ENCODE measurements at places on chromosomes 2 and 18.
A peak's percentile ranks its signal among the peaks of the same experiment; 100 is the strongest.

DNA sequence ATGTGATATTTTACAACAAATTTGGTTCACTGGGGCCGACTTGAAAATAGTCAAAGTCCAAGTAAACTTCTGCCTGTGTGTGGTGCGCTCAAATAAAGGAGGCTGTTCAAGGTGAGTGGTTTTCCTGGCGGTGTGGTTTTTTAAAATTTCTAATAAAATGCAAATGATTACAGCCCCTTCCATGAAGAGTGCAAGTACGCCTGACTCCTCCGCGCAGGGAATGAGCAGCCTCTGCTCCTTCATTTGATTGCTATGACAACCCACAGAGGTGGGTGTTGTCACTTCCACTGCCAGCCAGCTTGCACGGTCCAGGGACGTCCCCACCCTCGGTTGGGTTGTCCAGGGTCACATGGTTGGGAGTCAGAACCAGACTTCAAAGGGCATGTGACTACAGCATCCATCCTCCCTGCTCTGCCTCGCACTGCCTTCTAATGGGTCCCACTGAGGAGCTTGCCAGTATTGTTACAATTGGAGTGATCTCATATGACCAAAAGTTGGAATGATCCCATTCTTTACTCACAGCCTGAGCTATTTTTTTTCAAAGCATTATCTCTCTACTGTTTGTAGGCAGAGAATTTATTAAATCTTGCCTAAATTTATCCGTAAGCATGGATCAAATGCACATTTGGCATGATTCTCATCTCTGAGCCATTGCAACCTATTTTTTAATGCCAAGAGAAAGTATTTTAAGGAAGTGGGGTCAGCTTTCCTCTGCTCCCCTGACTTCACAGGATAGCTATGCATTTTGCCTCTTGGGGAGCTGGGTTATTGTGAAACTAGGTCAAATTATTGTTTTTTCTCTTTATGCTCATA is 121.3 kb downstream of the AGAP1 start:
- peak; percentile 45 for DNase-seq

GRCh38 chr2:168230389-168230788 is 17.0 kb downstream of the STK39 start:
- no peak for DNase-seq

- DNase-seq: no peak
Measured at GRCh38 chr18:26286008-26286407, 59.8 kb downstream of the TAF4B start.

DNA sequence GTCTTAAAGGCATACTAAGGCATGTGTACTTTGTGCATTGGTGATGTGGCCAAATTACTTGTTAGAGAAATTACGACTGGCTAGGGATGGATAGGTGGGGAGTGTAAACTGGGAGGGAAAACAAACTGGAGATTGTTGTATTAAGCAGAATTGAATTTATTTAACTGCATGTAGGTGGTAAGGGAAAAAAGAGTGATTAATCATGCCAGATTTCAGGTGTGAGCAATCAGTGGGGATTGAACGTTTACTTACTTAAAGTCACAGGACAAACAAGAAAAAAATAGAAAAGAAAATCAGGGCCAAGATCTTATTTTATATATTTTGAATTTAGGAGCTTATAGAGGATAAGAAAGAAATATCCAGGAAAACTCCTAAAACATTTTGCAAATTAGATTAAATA is 88.6 kb downstream of the GULP1 start:
- no peak for DNase-seq

GRCh38 chr2:177882501-177882900 is 190.1 kb downstream of the PDE11A start:
- no peak for DNase-seq

- no peak for DNase-seq
Measured at GRCh38 chr2:197045115-197045514, 118.6 kb upstream of the PGAP1 start.

DNA sequence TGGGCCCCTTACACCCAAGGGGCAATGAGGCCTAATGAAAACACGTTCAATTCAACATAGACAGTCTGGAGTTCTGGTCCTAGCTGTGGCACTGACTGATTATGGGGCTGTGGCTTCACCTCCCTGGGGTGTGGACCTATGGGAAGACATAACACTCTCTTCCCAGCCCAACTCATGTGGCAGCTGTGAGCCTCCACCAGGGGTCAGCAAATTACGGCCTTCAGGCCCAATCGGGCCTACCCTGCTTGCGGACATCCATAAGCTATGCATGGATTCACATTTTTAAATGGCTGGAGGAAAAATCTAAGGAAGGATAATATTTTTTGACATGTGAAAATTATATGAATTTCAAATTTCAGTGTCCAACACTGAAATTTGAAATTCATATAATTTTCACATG is 101.3 kb downstream of the LOXHD1 start:
- peak; percentile 43 for DNase-seq

DNA sequence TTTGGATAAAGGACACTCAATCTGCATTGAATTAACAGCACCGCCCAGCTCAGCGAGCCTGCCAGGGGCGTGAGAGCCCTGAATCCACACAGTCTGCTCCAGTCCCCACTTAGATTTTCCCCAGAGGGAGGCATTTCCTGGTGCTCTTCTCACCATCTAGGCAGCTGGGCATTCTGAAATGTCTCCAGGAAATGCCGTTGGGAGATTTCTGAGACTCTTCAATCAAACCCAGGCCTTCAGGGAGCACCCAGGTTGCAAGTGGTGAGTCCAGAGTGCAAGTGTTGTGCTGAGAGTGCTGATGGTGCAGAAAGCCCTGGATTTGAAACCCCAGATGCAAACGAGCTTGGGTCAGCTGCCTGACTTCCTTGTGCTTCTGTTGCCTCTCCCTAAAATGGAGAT is 23.4 kb upstream of the TMEM37 start:
- no peak for DNase-seq

- no peak for DNase-seq
Measured at GRCh38 chr2:97645112-97645694, 659 bp upstream of the COX5B start.

DNA sequence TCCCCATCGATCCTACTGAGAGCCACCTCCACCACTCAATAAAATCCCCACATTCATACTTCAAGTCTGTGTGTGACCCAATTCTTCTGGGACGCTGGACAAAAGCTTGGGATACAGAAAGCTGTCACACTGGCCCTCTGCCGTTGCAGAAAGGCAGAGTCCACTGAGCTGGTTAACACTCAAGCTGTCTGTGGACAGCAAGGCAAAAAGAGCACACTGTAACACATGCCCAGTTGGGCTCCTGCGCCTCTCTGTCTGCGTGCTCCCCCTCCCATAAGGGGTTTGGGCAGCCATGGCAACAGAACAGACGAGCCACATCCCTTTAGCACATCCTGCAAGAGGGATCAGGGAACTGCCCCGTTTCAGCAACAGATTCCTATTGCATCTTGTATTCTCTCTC is 106.9 kb upstream of the RGPD4 start:
- DNase-seq: peak; percentile 49

GRCh38 chr2:81266106-81266505 is 961.6 kb upstream of the LRRTM1 start:
- no peak for DNase-seq

- DNase-seq: no peak
Measured at GRCh38 chr2:204576362-204576979, 31.2 kb downstream of the PARD3B start.

GRCh38 chr2:231047274-231047922 is 9.3 kb upstream of the PSMD1 start:
- DNase-seq: no peak

- no peak for DNase-seq
Measured at GRCh38 chr2:237118025-237118424, 32.3 kb downstream of the COPS8 start.

DNA sequence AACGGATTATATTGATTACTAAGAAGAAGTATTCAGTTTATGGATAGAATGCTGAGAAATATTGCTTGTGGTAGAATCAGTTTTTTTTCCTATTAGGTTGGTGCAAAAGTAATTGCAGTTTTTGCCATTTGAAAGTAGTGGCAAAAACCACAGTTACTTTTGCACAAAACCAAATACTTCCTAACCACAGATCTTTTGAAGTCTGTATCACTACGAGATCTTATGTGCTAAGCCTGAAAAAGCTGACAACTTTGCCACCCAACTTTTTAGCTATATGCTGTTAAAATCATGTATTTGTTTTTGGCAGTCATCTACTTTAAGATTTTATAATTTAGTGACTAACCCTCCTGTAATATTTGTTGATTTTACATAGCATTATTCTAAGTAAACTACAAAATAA is 24.6 kb downstream of the DNAJC10 start:
- DNase-seq: no peak

- no peak for DNase-seq
Measured at GRCh38 chr2:201642086-201642578, 1.2 kb downstream of the TMEM237 start.

- no peak for DNase-seq
Measured at GRCh38 chr18:58344080-58344670, 284.7 kb downstream of the ALPK2 start.

- DNase-seq: no peak
Measured at GRCh38 chr2:16333681-16334080, 332.0 kb downstream of the CYRIA start.

DNA sequence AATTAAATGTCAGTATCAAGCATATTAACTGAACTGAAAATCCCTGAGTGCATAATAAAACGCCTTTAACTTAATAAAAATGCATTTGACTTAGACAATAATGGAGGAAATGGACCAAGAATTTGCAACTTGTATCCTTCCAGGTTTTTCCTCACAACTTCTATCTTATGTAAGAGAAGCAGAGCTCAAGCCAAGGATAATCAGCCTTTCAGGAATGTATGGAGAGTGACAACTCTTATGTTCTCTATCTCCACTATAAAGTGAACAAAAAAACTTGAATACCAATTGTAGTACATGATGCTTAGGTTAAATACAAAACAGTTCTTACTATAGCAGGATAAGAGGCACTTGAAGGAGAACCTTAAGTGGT is 64.8 kb upstream of the CYP26B1 start:
- no peak for DNase-seq

GRCh38 chr18:8139891-8140406 is 469.3 kb upstream of the RAB12 start:
- no peak for DNase-seq

DNA sequence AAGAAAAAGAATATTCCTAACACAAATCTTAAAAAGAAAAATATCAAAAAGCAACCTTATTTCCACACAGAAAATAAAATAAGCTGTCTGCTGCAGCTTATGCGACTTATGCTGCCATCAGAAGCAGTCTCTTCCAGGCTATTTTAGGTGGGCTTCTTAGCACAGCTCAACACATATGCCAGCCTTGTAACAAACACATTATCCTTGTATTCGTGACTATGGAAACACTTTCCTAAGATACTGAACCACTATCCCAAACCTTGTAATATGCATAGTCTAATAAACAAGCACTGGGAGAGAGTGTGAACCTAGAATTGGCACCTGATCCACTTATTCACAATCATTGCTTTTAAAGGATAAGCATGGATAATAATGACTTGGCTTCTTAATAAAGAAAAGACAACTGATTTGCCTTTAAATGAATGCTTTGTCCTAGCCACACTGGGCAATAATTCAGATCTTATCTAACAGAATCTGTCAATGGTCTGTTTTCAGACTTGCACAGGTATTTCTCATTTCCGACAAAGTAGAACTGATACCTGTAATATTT is 40.0 kb upstream of the RNU4ATAC start:
- DNase-seq: no peak

GRCh38 chr18:13214609-13215008 is 4.0 kb upstream of the LDLRAD4 start:
- DNase-seq: no peak

DNA sequence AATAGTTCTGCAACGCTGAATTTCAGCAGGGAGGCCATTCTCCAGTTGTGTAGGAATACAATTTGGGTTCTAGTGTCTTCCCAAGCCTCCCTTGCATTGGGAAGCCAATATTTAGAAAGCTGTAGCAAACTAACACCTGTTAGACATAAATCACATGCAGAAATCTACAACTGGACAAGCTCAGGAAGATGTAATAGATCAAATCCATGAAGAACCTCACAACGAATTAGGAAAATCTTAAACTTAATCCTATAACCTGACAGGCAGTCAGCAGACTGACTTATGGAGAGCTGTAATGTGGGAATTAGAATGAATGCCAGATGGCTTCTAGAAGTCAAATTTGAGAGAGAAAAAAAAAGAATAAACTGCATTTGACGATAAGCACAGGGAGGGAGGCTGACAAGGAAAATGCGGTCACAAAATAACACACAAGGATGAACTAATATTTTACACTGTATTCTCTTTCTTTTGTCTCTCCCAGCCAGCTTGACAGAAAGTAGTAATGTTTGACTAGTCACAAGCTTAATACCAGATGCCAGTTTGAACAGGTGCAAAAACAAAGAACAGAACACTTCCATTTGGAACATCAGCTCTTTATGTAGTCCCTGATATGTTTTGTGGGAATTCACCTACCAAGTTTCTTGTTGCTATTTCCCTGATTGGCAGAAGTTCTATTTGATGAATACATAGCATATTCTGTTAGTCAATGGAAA is 50.8 kb upstream of the FANCL start:
- DNase-seq: no peak

GRCh38 chr18:41887100-41887499 is 67.9 kb upstream of the PIK3C3 start:
- DNase-seq: no peak

GRCh38 chr2:26333293-26333692 is 12.7 kb upstream of the SELENOI start:
- DNase-seq: no peak

GRCh38 chr18:58045242-58046092 is 1.4 kb downstream of the NEDD4L start:
- peak; percentile 68 for DNase-seq

DNA sequence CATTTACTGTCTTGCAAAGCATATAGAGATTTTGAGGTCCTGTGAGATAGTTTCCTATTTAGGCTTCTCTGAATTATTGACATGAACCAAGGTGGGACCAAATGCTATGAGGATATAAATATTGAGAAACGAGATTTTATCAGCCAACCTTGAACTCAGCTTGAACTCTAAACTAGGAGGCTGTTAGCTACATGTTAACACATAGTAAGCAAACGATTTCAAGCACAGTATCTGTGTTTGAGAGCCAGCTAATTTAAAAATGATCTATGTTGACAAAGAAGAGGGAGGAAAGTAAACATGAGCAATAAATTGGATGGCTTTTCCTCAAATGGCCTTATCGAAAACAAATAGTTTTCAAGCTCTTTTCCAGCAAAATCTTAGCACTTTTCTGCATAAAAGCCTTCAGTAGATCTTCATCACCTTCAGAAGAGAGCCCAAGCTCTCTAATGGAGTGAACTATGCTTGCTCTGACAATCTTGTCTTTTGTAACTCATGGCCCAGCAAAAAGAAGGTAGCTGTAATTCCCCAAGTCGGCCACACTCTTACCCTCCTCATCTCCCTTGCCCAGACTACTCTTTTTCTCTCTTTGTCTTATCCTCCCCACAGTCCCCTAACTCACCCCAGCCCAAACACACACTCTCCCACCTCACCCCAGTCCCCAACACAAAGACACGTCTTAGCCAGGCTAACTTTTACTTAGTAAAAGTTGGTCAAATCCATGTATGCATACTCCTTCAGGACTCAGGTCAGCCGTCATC is 14.7 kb downstream of the CD28 start:
- no peak for DNase-seq

- DNase-seq: no peak
Measured at GRCh38 chr2:191860760-191861466, 14.0 kb upstream of the CAVIN2 start.

Data from glutamatergic neuron (in vitro differentiated cells).